Forelimb muscle (tissue), 1 donor: ENCODE measurements at places on chromosomes 1 and 21. TPM values are rescaled to one million over a fixed set of nuclear protein-coding genes. Genes with fewer than 3 reads are reported as not detected.

Gene SUCO
- polyA plus RNA-seq, result 36.1 TPM

Gene SOX13
- 24.9 TPM for polyA plus RNA-seq

- DNase-seq, result no peak
These were observed 43.9 kb upstream of the SAMSN1 start for GRCh38 chr21:14589855-14590563.

DNA sequence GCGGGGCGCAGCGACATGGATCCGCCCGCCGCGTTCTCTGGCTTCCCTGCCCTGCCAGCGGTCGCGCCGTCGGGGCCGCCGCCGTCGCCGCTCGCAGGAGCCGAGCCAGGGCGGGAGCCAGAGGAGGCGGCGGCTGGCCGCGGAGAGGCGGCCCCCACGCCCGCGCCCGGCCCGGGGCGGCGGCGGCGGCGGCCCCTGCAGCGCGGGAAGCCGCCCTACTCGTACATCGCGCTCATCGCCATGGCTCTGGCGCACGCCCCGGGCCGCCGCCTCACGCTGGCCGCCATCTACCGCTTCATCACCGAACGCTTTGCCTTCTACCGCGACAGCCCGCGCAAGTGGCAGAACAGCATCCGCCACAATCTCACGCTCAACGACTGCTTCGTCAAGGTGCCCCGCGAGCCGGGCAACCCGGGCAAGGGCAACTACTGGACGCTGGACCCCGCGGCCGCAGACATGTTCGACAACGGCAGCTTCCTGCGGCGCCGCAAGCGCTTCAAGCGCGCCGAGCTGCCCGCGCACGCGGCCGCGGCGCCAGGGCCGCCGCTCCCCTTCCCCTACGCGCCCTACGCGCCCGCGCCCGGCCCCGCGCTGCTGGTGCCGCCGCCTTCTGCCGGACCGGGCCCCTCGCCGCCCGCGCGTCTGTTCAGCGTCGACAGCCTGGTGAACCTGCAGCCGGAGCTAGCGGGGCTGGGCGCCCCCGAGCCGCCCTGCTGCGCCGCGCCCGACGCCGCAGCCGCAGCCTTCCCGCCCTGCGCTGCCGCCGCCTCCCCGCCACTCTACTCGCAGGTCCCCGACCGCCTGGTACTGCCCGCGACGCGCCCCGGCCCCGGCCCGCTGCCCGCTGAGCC, 459 bp downstream of the FOXE3 start:
- DNase-seq, result no peak

Gene PROK1
- polyA plus RNA-seq, result not detected

- no peak for DNase-seq
These were observed 47.9 kb downstream of the GON4L start for GRCh38 chr1:155809088-155809487.
